NCI-H510A (cell line): ENCODE measurements at places on chromosomes 16 and 17.

DNA sequence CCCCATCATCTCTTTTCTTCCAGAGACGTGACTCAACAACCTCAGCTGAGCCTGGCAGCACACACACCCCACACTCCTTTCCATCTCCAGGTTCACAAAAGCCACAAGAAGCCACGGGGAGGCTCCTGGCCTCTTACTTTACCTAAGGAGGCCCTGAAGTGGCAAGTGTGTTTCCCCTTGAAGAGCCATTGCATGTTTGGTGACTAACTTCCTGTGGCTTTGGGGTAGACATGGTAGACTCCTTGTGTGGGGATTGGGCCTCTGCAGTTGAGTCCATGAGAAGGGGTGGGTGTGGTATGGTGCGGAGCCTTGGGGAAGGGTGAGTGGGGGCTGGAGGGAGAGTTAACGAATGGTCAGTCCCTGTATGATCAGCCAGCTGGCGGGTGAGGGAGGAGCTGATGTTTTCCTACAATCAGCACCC is 24.2 kb downstream of the SAP30BP start:
- no peak for DNase-seq

DNA sequence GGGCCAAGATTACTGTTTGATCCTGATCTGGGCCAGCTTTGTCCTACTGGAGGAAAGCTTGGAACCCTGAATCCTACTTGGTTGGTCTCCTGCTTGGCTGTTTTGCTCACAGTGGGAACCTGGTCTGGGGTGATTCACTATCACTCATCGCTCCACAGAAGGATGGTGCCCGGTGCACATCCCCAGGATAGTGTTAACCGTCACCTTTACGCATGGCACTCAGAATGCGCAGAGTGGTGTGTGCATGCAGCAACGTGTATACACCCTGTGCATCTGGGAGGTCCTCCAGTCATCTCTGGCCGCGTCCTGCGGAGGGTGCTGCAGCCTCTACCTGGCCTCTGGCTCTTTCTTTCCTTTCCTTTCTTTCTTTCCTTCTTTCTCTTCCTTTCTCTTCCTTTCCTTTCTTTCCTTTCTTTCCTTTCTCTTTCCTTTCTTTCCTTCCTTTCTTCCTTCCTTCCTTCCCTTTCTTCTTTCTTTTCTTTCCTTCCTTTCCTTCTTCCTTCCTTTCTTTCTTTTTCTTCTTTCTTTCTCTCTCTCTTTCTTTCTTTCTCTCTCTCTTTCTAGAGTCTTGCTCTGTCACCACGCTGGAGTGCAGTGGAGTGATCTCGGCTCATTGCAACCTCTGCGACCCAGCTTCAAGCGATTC is 13.1 kb downstream of the SOCS3 start:
- DNase-seq: no peak

DNA sequence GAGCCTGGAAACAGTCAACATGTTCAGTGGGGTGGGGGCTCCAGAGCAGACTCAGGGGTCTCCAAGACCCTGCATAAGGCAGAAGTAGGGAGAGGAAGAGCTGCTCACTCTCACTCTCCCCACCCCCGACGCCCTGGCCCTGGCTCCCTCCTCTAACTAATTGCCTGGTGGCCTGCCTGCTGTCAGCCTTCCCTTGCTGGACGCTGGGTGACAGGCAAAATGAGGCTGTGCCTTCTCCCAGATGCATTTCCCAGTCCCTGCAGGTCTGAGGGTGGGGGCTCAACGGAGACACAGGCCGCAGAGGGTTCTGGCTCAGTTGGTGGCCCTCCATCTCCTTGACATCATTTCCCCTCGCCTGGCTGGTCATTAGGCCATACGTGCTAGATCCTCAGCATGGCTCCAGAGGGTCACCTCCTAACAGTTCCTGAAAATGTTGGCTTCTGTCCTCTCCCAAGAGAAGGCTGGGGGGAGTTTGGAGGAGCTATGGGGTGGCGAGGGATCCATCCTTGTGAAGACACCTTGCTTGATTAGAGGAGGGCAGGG is 1.4 kb downstream of the FMNL1 start:
- no peak for DNase-seq

- no peak for DNase-seq
Measured at GRCh38 chr17:80872501-80873306, 118.9 kb upstream of the CHMP6 start.

- no peak for DNase-seq
Measured at GRCh38 chr17:78268951-78269905, 37.8 kb downstream of the TMEM235 start.

DNA sequence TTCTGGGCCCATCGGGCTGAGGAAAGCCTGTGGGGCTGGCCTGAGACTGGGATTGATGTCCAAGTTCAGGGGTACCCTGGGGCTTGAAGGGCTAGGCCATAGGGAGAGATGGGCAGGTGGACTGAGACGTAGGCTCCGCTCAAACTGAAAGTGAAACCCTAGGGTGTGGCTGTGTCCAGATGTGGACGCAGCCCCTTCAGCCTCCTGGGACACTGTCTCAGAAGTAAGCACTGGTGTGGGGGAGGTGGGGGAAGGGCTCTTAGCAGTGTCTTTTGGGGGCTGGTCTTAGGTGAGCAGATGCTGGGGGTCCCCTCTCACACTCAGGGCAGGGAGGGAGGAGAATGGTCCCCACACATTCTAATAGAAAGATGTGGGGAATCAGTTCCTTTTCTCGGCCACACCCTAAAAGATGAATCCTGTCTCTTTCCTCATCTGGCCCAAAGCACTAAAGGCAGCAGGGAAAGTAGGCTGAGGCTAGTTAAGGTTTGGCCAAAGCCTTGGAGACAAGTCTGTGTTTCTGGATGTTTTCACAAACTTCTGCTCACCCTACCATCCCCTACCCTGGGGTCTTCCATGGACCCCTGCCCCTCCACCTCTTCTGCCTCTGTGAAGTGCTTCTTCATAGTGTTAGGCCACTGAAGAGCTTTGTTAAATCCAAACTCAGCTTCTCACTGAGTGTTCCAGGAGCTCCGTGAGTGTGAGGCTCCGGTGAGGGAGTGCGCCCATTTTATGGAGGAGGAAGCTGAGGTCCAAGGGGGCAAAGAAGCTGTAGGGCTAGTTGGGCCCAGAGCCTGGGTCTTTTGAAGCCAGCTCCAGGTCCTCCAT is 5.6 kb downstream of the FMNL1 start:
- no peak for DNase-seq

- no peak for DNase-seq
Measured at GRCh38 chr16:30374538-30374937, at the start of gene MYL11. Gene MYL11, plus strand, starts transcription at chr16:30374802. Its CDS starts 56 bp downstream, at chr16:30374858.

DNA sequence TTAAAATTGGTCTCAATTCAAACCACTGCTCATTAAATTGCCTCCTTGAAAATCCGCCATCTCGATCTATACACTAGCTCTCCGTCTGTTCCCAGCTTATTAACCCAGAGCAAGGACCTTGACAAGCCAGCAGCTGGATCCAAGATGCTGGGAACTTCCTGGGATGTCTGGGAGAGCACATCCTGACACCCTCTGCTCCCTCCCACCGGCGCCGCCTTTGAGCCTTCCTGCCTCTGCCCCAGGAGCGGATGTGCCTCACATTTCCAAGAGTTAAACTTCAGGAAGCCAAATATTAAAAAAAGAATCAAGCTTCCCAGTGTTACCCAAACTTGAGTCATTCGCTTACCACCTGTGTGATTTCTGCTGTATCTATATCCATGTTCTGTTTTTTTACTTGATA is 107.9 kb downstream of the HAPSTR1 start:
- no peak for DNase-seq

DNA sequence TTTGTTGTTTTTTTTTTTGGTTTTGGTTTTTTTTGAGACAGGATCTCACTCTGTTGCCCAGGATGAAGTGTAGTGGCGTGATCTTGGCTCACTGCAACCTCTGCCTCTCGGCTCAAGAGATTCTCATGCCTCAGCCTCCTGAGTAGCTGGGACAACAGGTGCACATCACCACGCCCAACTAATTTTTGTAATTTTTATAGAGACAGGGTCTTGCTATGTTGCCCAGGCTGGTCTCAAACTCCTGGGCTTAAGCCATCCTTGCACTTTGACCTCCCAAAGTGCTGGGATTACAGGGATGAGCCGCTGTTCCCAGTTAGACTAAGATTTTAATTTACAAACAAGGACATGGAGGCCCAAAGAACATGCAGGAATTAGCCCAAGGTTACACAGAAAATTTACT is 91.8 kb upstream of the NOL11 start:
- DNase-seq: no peak

GRCh38 chr17:58560511-58560910 is 46.1 kb upstream of the MTMR4 start:
- DNase-seq: no peak
